ENCODE measurements at places on chromosomes 16 and 17. TPM values are rescaled to one million over a fixed set of nuclear protein-coding genes. Genes with fewer than 3 reads are reported as not detected.

TBX6 gene
- total RNA-seq: under 0.01 TPM

GAN gene
- total RNA-seq: 5.1 TPM

HSD17B2 gene
- not detected for total RNA-seq

KRT23 gene
- 0.17 TPM for total RNA-seq

CSH2 gene
- not detected for total RNA-seq

ZG16B gene
- total RNA-seq: not detected

TAC4 gene
- not detected for total RNA-seq

GPT2 gene
- total RNA-seq: 8.3 TPM

KRT12 gene
- not detected for total RNA-seq

UBALD2 gene
- 2.2 TPM for total RNA-seq

OR4D1 gene
- under 0.01 TPM for total RNA-seq

TEX19 gene
- not detected for total RNA-seq

DPEP3 gene
- total RNA-seq: not detected

All from smooth muscle cell of trachea (primary cell).